ENCODE measurements at places on chromosomes 6 and 20.

GRCh38 chr6:33695451-33695887 is 16.0 kb downstream of the UQCC2 start:
- DNase-seq: no peak

DNA sequence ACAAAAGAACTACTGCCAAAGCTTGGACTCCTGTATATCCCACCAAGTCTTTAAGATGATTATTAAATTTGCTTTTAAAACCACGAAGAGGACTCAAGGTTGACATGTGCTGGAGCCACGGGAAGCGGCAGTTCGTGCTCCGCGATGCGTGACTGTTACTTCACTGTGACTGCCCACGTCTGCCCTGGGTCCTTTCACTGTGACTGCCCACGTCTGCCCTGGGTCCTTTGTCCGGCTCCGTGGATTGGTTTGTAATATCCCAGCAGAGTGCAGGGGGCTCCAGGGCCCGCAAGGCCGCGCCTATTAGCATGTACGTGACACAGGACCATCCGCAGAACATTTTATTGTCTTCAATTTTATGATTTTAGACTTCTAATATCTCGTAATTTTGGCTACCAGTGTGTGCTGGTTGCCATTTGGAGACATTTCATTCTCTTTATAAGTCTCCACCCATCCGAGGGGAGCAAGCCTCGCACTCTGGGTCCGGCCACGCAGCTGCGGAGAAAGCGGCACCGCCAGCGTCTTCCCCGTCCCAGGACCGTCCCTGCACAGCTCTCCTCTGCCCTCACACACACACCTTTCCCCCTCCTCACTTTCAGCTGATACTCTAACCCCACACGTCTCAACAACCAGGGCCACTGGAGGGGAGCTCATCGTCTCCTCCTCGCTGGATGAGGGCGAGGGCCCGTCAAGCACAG is 42.9 kb downstream of the DACT2 start:
- no peak for DNase-seq

DNA sequence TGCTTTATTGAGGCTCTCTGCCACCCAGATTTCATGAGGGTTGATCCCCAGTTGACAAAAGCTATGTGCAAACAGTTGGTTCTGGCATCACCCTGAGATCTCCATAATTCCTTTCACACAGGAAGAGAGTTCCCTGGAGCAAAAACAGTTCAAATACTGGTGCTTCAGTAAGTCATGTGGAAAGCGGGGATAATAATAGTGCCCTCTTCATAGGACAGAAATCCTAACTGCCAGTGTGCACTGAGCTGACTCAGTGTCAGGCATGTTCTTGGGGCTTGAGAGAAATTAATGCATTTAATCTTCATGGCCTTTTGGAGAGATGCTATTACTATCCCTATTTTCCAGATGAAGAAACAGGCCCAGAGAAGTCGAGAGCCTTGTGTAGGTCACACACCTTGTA is 7.9 kb upstream of the SLC52A3 start:
- no peak for DNase-seq

DNA sequence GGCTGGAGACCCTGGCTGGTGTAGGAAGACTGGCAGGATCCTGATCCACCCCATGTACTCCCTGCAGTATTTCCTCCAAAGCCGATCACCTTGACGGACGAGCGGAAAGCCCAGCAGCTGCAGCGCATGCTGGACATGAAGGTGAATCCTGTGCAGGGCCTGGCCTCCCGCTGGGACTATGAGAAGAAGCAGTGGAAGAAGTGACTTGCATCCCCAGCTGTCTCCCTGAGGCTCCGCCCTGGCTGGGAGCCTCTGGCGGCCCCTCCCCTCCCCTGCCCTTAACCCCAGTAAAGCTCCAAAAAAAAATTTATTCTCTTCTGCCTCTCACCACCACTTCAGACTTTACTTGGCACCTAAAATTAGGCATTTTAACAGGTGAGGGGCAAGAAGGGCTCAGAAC is 7.0 kb downstream of the COX4I2 start:
- no peak for DNase-seq

- DNase-seq: peak; percentile 59
Measured at GRCh38 chr20:58692579-58693225, at the start of gene NPEPL1. Gene NPEPL1, plus strand, starts transcription at chr20:58692800. Its CDS starts 101 bp downstream, at chr20:58692901.

GRCh38 chr6:147159536-147160374 is 44.5 kb upstream of the STXBP5 start:
- DNase-seq: no peak
